ENCODE measurements at places on chromosomes 3 and 15.

- DNase-seq = no peak
These were observed 385.4 kb upstream of the LRRC3B start for GRCh38 chr3:26237036-26237682.

GRCh38 chr3:112381673-112382542 lies 49.0 kb downstream of the CD200 start:
- DNase-seq = no peak

DNA sequence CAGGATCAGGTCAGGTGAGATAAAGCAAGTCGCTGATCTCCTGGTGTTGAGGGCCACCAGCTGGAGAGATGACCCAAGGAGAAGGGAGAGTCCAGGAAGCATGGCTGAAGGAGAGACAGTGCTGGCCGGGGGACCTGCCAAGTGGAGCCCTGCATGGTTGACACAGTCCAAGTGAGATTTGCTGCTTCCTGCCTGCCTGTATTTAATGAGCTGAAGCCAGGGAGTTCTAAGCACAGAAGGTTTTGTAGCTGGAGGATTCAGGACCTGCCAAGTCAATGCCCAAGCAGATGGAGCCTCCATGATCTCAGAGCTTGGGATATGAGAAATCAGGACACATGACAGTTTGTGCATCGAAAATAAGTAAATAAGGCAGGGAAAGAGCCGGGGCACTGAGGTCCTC lies 125.6 kb downstream of the SRGAP3 start:
- no peak for DNase-seq

DNA sequence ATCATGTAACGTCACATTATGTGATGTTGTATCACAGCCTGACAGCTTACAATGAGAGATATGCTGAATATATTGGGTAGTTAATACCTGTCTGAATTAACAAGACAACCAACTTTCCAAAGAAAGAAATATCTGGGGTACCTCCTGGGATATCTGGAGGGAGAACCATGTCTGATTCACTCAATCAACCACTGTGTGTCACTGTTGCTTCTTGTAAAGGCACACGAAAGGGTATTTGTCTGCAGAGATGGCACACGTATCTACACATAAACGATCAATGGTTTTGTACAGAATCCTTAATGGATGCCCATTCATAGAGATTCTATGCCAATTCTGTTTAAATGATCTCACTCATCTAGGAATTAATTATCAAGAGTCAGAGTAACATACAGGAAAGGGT lies 252.1 kb upstream of the TMCO5A start:
- no peak for DNase-seq
